ENCODE measurements at places on chromosomes 11 and 22.

DNA sequence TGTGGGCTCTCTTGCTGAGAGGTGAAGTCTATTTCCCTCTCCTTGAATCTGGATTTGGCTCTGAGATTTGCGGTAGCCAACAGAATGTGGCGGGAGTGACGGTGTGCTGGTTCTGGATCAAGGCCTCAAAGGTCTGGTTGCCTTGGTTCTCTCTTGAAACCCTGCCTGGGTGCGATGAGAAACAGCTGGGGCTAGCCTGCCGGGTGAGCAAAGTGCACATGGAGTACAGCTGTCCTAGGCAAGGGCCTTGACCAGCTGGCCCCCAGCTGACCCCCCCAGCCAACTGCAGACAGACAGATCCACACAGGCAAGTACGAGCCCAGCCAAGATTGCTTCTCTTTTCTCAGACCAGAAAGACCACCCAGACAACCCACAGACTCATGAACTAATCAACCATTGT lies 10.8 kb downstream of the SUN2 start:
- no peak for DNase-seq

GRCh38 chr11:64206457-64207255 lies at the start of gene FERMT3:
FERMT3 (plus strand) TSS chr11:64206721; CDS start chr11:64207365, 644 bp downstream.
- DNase-seq = no peak

GRCh38 chr11:107563702-107564101 lies 1.8 kb downstream of the ALKBH8 start:
- DNase-seq = no peak

DNA sequence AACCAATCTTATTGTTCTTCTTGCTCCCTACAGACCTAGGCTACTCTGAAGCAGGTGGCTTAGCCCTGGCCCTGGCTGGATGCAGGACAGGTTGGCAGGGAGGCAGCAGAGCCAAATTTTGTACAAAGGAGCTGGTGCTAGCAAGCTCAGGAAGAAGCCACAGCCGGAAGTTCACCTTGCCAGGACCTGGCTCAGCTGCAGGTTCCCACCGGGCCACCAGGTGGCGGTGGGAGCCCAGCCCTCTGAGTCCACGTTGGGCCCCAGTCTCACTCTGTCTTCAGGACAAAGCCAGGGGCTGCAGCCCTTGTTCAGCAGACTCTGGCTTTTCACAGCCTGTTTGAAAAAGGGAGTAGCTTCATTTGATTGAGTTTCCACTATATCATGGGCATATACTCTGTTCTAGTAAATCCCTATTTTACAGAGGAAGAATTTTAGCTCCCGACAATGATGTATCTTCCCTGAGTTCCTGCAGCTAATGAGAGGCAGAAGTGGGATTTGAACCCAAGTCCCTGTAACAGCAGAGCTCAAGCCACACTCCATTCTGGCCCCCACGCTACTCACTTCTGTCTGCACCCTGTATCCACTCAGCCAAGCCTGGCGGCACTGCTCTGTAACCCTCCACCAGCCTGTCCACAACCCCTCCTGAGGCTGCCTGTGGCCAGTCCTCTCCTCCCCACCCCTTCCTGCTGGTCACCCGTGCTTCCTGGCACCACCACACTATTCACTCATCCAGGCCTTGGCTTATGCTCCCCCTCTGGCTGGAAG lies 3.3 kb downstream of the TKFC start:
- DNase-seq = peak; percentile 82

- no peak for DNase-seq
Measured at GRCh38 chr22:43343262-43343669, at the start of gene SCUBE1. SCUBE1 (minus strand) TSS chr22:43343372; CDS start chr22:43343261, 111 bp downstream.

GRCh38 chr22:49152127-49152938 lies 675.3 kb downstream of the BRD1 start:
- no peak for DNase-seq

DNA sequence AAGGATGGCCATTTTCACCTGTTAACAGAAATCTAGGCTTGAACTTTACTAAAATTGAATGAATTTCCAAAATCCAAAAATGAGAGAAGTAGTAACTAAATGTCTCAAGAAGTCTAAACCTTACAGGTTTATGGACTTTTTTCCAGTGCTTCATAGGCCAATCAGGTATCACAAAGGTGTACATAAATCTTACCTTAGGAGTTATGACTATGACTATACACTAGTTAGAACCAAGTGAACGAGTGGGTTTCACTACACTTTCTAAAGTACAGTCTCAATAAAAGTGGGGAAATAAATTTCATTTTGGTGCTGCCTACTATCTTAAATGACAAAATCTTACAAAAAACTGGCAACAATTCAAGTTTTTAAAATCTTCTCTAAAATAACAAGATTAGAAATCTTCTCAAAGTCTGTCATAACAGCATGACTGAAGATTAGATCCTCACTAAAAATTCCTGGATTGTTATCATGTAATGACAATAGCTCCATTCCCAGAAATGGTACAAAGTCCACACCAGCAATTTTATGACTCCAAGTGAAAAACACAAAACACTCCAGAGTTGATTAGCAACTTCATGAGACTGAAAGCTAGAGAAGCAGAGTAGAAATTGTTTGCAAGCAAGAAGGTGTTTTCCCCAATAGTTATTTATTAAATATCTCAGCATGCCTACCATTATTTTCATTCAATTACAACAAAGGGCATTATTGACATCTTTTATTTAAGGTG lies 20.9 kb downstream of the SOX6 start:
- DNase-seq = no peak

DNA sequence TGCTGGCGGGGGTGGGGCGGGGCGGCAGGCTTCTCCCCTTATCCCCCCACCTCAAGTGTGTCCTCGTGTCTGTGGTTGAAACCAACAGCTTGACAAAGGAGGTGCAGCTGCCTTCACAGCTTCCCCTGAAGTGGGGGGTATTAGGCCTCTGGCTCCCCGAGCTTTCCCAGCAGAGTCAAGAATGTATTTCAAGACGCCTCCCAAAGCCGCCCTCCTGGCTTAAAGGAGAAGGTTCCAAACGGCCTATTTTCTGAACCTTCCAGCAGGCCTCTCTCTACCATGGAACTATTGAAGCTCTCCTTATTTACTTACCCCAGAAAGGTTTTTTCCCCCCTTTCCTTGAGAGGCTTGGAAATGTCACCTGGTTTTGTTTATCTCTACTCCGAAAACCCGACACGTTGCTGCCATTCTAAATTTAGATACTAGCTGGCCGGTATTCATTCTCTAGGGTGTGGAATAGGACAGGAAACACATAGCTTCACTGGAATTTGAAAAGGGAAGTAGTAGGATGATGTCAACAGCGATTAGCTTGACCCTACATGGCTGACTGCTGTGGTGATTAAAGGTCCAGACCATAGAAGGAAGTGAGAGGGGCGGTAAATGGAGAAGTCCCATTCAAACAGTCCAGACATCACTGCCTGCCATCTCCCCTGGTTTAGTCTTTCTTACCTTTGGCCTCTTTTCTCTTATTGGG lies 671 bp upstream of the PICALM start:
- peak; percentile 69 for DNase-seq

GRCh38 chr11:4066910-4067309 lies 27.7 kb upstream of the RRM1 start:
- DNase-seq = no peak

DNA sequence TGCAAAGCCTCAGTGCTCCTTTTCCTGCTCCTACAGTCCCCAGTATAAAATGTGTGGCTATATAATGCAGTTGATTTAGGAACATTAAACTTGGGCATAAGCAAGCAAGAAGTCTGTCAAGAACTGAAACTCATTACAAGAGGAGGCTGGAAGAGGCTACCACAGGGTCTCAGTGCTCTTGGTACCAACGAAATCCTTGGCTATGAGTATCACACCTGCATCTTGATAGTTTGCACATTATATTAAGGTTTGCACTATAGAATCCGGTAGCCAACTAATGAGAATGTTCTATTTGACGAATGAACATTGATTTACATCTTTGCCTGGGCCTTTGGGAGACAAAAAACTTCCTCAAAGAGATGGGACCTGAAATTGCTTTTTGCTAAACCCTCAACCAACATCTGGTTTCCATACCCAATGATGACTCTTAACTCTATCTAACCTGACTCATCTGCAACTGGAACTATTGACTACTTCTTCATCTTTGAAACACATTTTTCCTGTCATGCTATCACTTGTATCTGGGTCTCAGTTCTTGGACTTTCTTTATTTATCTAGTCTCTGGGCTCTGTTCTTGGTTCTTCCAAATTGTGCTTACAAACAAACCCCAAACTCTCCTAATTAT lies 207.2 kb upstream of the CTSC start:
- no peak for DNase-seq

DNA sequence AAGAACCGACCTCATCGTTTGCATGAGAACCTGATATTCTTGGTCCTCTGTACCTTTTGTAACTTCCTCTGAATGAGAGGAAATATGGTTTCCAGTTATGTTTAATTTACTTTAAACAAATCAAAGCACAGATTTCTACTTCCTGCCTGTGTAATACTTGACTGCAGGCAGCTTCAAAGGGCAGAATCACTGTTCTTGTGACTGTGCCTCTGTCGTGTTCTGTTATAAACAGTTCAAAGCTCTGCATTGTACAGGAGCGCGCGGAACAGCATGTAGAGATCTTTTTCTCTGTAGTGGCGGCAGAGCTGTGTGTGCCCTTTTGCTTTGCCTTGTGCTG lies 73.2 kb upstream of the CLDN5 start:
- DNase-seq = no peak

GRCh38 chr22:50542416-50542927 lies 3.2 kb upstream of the KLHDC7B start:
- no peak for DNase-seq

- DNase-seq = no peak
Measured at GRCh38 chr11:36452961-36453360, 57.1 kb downstream of the TRAF6 start.

- no peak for DNase-seq
Measured at GRCh38 chr22:49825944-49826602, 1.6 kb downstream of the BRD1 start.
